ENCODE measurements at places on chromosomes 1 and 21.

- DNase-seq = no peak
Observed at GRCh38 chr1:173507205-173507846, 30.2 kb downstream of the PRDX6 start.

GRCh38 chr1:240683576-240683975 lies 71.6 kb upstream of the GREM2 start:
- DNase-seq = no peak

DNA sequence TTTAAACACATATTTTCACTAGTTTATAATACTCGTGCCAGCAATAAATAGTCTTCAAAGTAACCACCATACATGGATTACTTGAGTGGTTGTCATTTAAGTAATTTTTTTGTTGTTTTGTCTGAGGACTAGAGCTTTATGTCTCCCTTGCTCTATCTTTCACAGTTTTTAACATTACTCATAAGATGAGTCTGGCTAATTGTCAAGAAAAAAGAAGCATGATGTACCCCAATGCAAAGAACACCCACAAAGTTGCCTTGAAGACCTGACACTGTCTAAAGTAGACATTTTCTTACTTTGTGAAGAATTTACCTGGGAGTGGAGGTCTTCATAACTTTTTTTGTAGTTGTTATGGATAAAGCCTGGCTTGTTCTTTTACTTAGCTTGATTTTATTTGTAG lies 210.4 kb upstream of the BRINP3 start:
- no peak for DNase-seq

- no peak for DNase-seq
Observed at GRCh38 chr1:43197343-43198127, 25.4 kb downstream of the CFAP57 start.

GRCh38 chr1:61742620-61743430 lies 545 bp downstream of the PATJ start:
- DNase-seq = no peak

- no peak for DNase-seq
Observed at GRCh38 chr1:173280899-173281660, 73.9 kb upstream of the TNFSF4 start.

GRCh38 chr1:168119750-168120149 lies 17.0 kb downstream of the GPR161 start:
- DNase-seq = no peak

- no peak for DNase-seq
Observed at GRCh38 chr1:167276969-167277368, 56.3 kb downstream of the POU2F1 start.

DNA sequence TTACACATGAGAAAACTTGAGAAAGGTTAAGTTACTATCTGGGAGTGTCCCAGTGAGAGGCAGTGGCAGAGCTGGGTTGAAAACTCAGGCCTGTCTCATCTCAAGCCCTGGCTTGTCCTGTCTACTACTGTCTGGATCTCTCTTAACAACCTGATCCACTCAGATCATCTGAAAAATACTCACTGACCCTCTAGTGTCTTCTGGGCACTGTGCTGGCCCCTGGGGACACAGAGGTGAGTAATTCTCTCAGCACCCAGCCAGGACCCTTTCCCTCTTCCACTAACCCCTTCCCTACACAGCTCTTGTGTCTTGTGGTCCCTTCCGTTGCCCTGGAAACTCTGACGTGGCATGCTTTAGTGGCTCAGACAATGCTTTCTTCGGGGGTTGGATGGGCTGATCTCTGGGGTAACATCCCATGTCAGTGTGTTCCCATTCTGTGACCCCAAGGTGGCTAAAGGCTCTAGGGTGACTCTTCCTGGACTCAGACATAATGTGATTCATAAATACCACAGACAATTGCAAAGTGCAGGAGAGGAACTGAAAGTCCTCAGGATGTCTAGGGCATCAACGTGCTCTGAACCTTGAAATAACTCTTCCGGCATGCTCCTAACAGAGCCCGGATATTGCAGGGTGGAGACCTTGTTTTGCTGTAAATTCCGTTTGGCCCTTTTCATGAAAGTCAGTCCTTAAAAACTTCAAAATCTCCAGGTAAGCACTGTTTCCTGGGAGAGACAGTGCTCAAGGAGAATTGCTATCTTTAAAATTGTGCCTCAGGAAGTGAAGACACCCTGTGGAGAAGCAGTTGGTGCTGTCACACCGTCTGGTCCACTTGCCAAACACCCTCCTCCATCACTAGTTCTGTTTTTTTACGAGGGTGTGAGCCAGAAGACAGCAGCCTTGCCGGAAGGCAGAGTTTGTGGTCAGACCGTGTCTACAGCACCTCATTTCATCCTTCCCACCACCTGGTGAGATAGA lies 4.0 kb downstream of the SHISAL2A start:
- DNase-seq = peak; percentile 34

DNA sequence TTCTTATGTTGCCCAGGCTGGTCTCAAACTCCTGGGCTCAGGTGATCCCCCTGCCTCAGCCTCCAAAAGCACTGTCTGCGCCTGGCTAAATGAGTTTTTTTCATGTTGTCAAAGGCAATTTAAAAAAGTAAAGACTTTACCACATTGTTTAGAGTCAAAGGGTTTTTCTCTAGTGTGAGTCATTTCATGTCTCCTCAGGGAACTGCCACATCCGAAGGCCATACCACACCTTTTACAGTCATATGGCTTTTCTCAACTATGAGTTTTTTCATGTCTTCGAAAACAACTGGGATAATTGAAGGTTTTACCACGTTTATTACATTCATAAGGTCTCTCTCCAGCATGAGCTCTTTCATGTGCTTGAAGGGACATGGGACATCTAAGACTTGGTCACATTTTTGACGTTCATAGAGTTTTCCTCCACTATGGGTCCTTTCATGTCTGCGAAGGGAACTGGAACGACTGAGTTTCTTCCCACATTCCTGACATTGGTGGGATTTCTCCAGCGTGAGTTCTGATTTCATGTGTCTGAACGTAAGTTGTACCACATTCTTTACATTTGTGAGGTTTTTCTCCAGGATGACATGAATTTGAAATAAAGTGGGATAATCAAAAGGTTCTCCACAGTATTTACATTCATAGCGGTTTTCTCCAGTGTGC lies 65.6 kb downstream of the UCHL5 start:
- no peak for DNase-seq

DNA sequence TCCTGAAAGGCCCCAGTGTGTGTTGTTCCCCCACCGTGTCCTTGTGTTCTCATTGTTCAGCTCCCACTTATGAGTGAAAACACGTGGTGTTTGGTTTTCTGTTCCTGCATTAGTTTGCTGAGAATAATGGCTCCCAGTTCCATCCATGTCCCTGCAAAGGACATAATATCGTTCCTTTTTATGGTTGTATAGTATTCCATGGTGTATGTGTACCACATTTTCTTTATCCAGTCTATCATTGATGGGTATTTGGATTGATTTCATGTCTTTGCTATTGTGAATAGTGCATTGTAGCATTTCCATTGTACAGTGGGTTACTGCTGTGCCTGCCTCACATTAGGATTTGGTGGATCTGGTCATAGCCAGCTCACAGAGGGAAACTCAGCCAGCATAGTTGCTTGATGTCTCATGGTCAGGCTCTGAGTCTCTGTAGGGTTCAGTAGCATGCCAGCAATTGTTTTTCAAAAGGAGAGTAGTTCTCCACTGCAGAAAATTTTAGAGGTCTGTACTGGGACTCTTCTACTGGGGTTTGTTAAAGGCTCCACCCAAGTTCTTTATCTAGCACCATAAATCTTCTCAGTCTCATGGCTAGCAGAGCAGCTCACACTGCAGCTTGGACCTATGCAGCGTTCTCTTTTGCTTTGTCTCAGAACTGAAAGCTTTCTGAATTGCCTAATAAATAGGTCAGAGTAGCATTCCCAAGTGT lies 41.0 kb downstream of the RUNX3 start:
- DNase-seq = no peak

GRCh38 chr1:58013237-58013636 lies 533.3 kb downstream of the OMA1 start:
- DNase-seq = no peak

GRCh38 chr1:8643542-8644536 lies 173.6 kb downstream of the RERE start:
- DNase-seq = no peak

DNA sequence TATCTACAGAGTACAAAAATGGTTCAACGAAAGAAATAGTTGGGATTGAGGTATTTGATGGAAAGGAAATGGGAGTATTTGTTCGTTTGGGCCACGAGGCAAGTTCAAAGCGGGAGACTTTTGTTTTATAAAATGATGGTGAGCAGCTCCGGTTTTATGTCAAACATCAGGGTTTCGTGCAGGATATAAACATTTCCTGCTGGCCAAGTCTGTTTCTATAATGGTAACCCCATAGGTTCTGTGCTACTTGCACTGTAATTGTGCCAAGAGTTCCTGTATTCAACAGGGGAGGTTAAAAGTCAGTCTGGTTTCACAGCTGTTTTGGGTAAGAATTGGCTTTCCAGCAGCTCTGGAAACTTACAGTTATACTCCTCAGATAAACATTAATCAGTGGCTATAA lies 290.3 kb upstream of the NRIP1 start:
- DNase-seq = no peak

DNA sequence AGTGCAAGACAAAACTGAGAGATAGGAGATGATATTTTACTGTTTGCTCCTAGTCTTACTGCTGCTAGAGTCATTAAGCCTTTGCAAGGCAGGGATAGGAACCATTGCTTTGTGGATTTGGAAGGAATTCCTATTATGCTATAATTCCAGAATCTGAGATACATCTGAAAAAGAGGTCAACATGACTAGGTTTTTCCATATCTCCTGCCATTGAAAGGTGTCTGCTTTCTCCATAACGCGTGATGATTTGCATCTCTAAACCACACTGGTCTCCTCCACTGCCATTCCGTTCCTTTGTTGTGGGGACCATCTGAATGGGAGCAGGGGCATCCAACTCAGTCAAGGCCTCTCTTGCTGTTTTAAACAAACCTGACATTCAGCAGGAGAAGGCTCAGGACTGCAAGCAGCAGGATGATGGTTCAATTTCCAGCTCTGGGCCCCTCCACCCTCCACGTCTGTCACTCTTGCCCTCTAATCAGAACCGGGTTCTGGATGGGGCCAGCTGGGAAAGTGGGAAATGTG lies 45.2 kb downstream of the PLPP3 start:
- DNase-seq = no peak

- DNase-seq = no peak
Observed at GRCh38 chr1:236140705-236141446, 1.5 kb upstream of the GPR137B start.

DNA sequence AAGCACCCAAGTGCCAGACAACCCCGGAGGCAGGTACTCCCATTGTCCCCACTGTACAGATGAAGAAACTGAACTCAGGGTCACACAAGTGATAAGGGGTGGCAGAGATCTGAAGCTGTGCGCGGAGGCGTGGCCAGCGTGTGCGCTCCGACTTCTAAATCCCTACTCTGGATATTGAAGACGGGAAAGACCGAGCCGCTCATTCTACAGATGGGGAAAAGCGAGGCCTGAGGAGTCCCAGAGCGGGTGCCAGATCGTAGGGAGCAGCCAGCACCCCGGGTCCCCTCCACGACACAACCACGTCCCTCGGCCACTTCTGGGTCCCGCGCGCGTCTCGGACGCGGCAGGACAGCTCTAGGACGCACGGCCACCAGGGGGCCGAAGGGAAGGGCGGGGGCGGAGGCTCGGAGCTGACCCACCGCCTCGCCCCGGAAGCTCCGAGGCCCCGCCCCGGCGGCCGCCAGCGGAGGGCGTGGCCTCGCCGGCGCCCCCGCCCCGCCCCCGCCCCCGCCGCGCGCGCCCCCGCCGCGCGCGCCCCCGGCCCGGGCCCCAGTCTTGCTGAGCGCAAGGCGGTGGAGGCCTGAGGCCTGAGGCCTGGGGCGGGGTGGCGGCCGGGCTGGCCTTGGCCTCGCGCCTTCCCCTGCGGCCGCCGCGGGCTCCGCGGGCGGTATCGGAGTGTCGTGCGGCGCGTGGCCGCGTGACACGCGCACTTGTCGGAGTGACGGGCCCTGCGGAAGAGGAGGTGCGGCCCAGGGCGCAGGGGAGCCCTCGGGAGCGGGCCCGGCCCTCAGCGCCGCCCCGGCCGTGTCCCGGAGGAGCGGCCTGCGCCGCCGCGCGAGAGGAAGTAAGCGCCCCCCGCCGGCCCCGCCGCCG lies at the start of gene H6PD:
Gene H6PD (plus strand): TSS at position 552 of the 873 bp plus-strand sequence. CDS start 10,161 bp downstream, outside the sequence.
- DNase-seq = peak; percentile 52

DNA sequence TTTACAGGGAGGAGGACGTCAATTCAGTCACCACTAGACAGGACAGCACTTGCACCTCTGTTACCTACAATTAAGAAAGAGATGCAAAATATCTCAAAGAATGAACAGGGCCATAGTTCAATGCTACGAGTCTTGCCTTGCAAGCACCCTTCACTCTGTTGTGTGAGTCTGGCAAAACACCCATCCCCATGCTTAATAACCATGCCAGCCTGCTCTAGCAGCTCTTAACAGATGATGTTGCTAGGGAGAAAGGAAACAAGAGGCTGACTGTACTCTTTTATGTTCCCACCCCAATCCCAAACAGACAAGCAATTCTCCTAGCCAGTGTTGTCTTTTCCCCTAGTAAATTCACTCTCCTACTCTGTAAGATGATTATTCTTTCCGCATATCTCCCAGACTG lies 5.3 kb downstream of the CBR1 start:
- no peak for DNase-seq

GRCh38 chr1:243959998-243960397 lies 91.1 kb upstream of the ZBTB18 start:
- DNase-seq = no peak

GRCh38 chr1:22157359-22157966 lies 14.6 kb upstream of the WNT4 start:
- DNase-seq = no peak

GRCh38 chr1:236451796-236452373 lies 57.8 kb downstream of the EDARADD start:
- DNase-seq = peak; percentile 29

- DNase-seq = no peak
Observed at GRCh38 chr1:31064111-31064717, 1.3 kb downstream of the PUM1 start.

- DNase-seq = no peak
Observed at GRCh38 chr1:150164779-150165178, 15.1 kb downstream of the PLEKHO1 start.

DNA sequence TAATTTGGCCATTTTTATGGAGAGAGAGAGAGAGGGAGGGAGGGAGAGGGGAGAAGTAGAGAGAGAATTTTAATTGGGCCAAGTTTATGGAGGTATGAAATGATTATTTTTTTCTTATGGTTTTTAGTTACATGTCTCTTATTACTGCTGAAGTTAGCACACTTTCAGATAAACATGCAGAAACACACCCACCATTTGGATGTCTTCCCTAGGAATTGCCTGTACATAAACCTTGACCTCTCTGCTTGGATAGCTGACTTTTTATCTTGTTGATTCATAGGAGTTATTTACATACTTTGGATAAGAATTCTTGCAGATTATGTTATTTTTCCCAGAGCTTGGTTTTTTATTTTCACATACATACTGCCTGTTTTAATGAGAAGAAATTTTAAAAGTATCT lies 310.2 kb upstream of the ADAMTS5 start:
- DNase-seq = no peak

DNA sequence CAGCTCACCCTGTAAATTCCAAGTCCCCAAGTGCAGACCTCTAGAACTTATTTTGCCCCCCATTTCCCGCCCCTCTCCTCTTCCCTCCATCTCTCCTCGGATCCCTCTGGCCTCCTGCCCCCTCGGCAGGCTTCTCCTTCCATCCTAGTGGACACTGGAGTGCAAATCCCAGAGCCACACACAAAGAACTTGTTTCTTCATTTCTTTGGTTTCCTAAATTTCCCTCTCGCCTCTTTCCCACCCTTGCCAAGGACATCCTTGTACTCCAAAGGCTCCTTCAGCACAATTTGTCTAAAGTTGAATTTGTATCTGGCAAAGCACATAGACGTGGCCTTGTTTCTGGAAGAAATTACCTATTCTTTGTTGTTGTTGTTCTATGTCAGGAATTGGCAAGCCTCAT lies 17.5 kb downstream of the UMODL1 start:
- no peak for DNase-seq

Measured in stimulated activated CD8-positive, alpha-beta memory T cell treated with anti-CD3 and anti-CD28 coated beads, Interleukin-7, amount 100 ng/mL, for 48 hours (primary cell).